ENCODE measurements at places on chromosomes 13 and 19. TPM values are rescaled to one million over a fixed set of nuclear protein-coding genes. Genes with fewer than 3 reads are reported as not detected.

ZNF780A gene
- total RNA-seq = 20.5 TPM

AP1M2 gene
- total RNA-seq = not detected

NAPSA gene
- total RNA-seq = 2.2 TPM

C19orf67 gene
- total RNA-seq = 0.30 TPM

SPC24 gene
- total RNA-seq = 71.4 TPM

GRIK5 gene
- total RNA-seq = 2.0 TPM

TMPRSS9 gene
- total RNA-seq = not detected

ZNF428 gene
- total RNA-seq = 29.0 TPM

ZNF564 gene
- total RNA-seq = 10.1 TPM

CCDC122 gene
- 0.27 TPM for total RNA-seq

MATK gene
- 18.8 TPM for total RNA-seq

SIGLEC9 gene
- 0.14 TPM for total RNA-seq

ZNF730 gene
- 0.61 TPM for total RNA-seq

CTXN1 gene
- not detected for total RNA-seq

CNFN gene
- not detected for total RNA-seq

PRKD2 gene
- 158 TPM for total RNA-seq

FOXA3 gene
- not detected for total RNA-seq

F7 gene
- not detected for total RNA-seq

MEF2B gene
- 2.3 TPM for total RNA-seq

AXL gene
- total RNA-seq = not detected

PLIN4 gene
- total RNA-seq = not detected

PSMC4 gene
- total RNA-seq = 134 TPM

IGFL3 gene
- not detected for total RNA-seq

ZNF429 gene
- 6.5 TPM for total RNA-seq

LHB gene
- not detected for total RNA-seq

LGI4 gene
- total RNA-seq = 0.27 TPM

NAPA gene
- total RNA-seq = 90.5 TPM

ACP7 gene
- not detected for total RNA-seq

LILRB4 gene
- 0.23 TPM for total RNA-seq

ZNF581 gene
- 21.0 TPM for total RNA-seq

CD22 gene
- 0.70 TPM for total RNA-seq

LILRA2 gene
- total RNA-seq = not detected

NKPD1 gene
- 0.18 TPM for total RNA-seq

CBY2 gene
- total RNA-seq = not detected

ZSCAN5C gene
- not detected for total RNA-seq

WTIP gene
- total RNA-seq = 0.64 TPM

LIPE gene
- 29.1 TPM for total RNA-seq
